ENCODE measurements at places on chromosomes 6 and 20.

GRCh38 chr6:157429248-157429647 is 48.3 kb downstream of the ZDHHC14 start:
- no peak for DNase-seq

DNA sequence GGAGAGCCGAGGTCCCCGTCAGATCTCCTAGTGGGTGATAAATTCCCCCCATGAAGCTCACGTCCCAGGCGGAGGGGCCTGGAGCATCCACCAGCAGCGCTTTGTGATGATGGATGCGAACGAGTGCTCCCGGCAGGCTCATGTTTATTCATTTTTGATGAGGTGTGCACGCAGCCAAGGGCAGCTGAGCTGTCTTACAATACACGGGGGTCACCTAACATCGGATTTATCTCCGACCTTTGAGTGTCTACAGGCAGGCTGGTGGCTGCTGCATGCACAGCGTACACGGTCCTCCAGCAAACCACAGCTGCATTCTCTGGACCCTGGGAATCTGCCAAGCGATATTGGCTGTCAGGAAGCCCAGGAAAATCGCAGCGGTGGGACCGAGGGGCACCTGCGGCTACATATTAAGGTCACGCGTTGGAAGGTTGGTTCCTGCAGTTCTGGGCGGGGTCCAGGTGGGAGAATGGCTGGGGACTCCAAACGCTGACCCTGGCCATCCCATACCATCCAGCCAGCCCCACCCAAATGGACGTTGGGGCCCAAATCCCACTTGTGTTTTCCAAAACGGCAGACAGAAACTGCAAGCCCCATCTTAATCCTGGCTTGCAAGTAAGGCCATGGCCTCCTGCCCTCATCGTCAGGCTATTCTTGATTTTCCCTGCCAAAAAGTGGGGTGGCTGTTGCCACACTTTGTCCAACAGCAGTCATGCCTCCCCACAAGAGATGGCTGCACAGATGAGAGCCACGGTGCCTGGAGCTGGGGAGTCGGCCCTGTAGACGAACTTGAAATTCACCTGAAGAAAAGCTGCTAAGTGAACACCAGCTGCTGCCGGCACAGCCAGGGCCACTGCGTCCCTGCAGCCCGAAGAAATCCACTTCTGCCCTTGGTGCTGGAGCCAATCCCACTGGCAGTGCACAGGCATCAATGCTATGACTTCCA is 399.9 kb downstream of the TAF4 start:
- no peak for DNase-seq

GRCh38 chr20:63574829-63575743 is 1.0 kb upstream of the HELZ2 start:
- no peak for DNase-seq

- DNase-seq = no peak
Measured at GRCh38 chr20:63657260-63657936, 714 bp upstream of the RTEL1 start.

- DNase-seq = no peak
Measured at GRCh38 chr6:17486680-17487079, 93.3 kb downstream of the CAP2 start.

DNA sequence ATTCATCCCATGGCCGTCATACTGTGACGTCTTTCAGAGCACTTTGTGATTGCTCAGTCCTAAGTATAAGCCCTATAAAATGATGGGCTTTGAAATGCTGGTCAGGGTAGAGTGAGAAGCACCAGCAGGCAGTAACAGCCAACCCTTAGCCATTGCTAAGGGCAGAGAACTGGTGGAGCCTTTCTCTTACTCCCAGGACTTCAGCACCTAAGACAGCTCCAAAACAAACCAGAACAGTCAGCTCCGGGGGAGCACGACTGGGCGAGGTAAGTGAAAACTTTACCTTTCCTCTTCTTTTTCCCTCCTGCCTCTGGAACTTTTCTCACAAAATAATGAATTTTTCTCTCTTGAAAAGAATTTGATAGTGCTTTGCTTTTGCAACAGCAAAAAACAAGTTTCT is at the start of gene VIP:
TSS of gene VIP (plus strand) at position 104 of the 400 bp plus-strand sequence. CDS start 1,381 bp downstream, outside the sequence.
- DNase-seq = peak; percentile 13

DNA sequence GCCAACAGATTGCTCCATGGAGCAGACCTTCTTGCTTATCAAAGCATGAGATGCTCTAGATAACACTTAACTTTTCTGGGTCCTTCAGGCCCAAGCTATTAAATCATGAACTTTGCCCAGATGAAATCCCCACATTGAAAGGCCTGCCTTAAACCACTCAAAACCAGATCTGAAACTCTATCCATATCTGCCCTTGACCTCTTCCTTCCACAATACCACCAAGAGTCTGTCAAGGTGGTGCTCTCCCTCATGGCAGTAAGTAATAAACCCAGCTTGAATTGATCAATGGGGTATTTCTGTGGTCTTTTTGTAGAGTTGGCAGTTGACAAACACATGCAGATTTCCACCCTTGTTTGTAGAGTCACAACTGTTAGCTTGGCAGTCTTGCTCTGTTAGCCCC is 135.5 kb downstream of the ISM1 start:
- no peak for DNase-seq
